ENCODE measurements at places on chromosomes 6 and 20.

- DNase-seq, result no peak
Measured at GRCh38 chr6:48560408-48560807, 449.4 kb upstream of the PTCHD4 start.

DNA sequence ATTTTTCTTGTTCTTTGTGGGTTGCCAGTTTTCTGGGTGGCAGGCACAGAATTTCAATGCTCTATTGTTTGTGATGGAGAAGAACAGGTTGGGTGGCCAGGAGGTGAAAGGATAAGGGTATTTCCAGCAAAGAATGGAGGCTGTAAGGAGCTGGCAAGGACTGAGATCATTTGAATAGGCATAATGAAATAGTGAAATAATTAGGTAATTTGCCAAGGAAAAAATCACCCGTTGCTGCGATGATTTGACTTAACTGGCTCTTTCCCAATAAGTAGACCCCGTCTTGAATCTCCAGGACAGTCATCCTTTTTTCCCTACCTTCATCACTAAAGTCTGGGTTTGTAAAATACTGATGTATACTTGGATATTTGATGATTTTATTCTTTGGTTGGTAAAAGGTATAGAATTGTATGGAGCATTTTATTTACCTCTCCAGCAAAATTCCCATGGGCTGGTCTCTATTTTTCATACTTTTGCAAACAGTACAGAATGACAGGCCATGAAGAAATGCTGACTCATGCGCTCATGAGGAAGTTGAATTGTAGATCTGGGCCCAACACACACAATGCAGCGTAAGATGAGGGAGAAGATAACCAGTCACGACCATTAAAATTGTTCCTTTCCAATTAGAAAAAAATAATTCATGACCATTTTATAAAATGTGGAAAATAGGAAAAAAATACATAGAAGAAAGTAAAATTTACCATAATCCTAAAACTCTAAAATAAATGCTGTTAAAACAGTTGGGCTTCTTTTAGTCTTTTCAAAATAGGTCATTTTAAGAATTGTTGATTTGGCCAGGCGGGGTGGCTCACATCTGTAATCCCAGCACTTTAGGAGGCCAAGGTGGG, 2.4 kb upstream of the GCNT2 start:
- no peak for DNase-seq

- DNase-seq, result no peak
Measured at GRCh38 chr20:10260316-10260715, 41.7 kb downstream of the SNAP25 start.

GRCh38 chr6:72950114-72950860, 275.0 kb downstream of the KHDC1L start:
- no peak for DNase-seq

DNA sequence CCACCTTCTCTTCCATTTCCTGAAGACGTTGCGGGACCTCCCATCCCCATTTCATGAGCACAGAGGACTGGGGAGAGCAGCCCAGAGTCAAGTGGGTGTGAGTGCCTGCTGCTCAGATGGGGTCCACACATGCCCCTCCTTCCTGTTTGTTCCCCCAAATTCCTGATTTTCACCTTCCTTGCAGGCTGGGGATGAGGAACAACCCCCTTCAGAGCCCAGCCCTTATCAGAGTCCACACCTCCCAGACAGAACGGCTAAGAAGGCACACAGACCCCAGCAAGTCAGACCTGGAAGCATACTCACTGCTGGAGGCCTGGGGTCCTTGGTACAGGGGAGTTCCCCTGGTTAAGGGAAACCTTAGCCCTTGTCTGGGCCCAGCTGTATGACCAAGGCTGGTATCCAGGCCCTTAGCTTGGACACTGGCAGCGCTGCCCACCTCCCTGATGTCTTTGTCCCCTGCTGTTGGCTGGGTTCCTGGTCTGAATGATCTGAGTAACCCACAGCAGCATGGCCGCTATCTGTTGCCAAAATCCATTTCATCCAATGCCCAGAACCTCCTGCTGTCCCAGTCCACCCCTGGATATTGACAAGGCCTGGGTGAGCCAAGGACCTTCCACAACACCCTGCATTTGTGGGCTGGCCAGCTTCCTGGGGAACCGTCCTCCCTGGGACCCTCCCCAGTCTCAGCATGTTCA, 230.9 kb downstream of the SYNDIG1 start:
- DNase-seq, result no peak
